Activated naive CD8-positive, alpha-beta T cell treated with anti-CD3 and anti-CD28 coated beads, Interleukin-2, amount 10 ng/mL, durations not matched to agents 7 days and 5 days (primary cell): ENCODE measurements at places on chromosomes 4 and X. TPM values are rescaled to one million over a fixed set of nuclear protein-coding genes. Genes with fewer than 3 reads are reported as not detected.

Gene FATE1
- not detected for total RNA-seq

Gene GYG2
- total RNA-seq, result not detected

Gene IL2RG
- total RNA-seq, result 395 TPM

Gene PRSS12
- not detected for total RNA-seq

Gene PHEX
- total RNA-seq, result 0.23 TPM

Gene MAGEA9B
- total RNA-seq, result not detected

Gene TSPAN7
- total RNA-seq, result not detected

DNA sequence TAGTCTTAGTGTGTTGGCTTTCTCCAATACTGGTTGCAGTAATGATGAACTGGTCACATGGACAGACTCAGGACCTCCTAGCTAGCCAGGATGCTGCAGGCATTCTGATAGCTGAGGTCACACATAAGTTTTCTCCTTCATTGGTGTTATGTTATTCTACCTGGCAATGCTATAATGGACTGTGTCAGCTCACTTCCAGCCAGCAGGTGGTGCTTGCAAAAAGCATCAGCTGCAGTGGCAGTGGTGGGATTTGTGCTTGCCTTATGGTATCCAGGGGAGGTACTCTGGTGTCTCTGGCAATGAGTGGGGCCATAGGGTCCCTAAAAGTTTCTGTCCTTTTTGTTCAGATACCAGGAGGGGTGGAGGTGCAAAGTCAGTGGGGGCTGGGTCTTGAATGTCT lies 33.6 kb downstream of the ZNF330 start:
- no peak for DNase-seq
- no peak overlapping the region for H3K27ac ChIP-seq
- H3K4me3 ChIP-seq, result no peak overlapping the region
- H3K27me3 ChIP-seq, result peaks cover 14% of the 10 kb centered on the region
- H3K36me3 ChIP-seq, result no peaks in the 10 kb centered on the region

DNA sequence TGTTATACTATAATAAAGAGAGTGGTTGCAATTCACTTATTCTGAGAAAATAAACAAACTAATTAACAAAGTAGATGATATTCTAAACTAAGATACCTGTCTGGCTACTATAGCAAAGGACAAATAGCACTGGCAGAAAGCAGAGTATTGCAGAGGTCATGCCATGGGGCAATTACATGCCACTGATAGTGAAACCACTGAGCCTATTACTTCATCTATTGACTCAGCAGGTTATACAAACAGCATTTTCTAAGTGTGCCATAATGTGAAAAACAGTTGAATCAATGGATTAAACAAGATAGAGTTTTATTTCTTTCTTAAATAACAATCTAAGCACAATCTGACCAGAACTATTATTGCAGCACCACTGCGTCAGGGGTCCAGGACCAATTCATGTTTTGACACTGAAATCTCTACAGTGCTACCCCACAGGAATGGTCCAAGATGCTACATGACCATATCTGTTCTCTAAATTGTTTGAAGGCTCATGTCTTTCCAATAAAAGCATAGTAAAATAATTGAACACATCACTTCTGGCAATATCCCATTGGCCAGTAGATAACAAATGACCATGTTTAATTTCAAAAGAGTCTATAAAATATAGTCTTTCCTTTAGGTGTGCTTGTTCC lies 389.5 kb upstream of the GRID2 start:
- H3K36me3 ChIP-seq, result no peaks in the 10 kb centered on the region
- H3K4me1 ChIP-seq, result no peaks in the 10 kb centered on the region
- no peak for DNase-seq
- no peak overlapping the region for H3K4me3 ChIP-seq
- no peak overlapping the region for H3K27ac ChIP-seq

DNA sequence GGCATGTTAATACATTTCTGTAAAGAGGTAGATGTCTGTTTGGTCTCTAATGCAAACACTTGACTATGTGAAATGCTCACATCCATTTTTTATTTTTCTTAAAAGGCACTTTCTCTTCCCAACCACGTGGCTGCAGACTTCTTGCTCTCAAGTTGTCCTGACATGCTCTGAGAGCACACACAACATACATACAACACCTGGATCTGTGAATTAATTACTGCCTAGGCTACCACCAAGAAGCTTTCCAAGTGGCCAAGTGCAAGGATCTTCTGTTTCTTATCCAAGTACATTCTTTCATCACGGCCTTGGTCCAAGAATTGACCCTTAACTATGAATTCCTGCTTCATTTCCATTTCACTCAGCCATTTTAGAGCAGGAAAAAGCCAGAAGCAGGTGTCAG lies 110.8 kb downstream of the SPRY1 start:
- no peak overlapping the region for H3K4me3 ChIP-seq
- H3K27me3 ChIP-seq, result peaks cover 6% of the 10 kb centered on the region
- no peak overlapping the region for H3K27ac ChIP-seq
- no peak for DNase-seq
- peaks cover 14% of the 10 kb centered on the region for H3K4me1 ChIP-seq

GRCh38 chr4:3445111-3445820 lies 3.5 kb downstream of the HGFAC start:
- DNase-seq, result no peak
- no peaks in the 10 kb centered on the region for H3K4me1 ChIP-seq
- H3K27me3 ChIP-seq, result no peaks in the 10 kb centered on the region
- no peaks in the 10 kb centered on the region for H3K36me3 ChIP-seq
- no peak overlapping the region for H3K4me3 ChIP-seq

GRCh38 chrX:54891573-54891972 lies 29.1 kb upstream of the TRO start:
- no peaks in the 10 kb centered on the region for H3K4me1 ChIP-seq
- DNase-seq, result no peak
- H3K27me3 ChIP-seq, result peaks cover 9% of the 10 kb centered on the region
- H3K36me3 ChIP-seq, result no peaks in the 10 kb centered on the region
- H3K27ac ChIP-seq, result no peak overlapping the region

GRCh38 chrX:73556159-73556558 lies 6.8 kb upstream of the CHIC1 start:
- no peaks in the 10 kb centered on the region for H3K36me3 ChIP-seq
- no peaks in the 10 kb centered on the region for H3K4me1 ChIP-seq
- no peak overlapping the region for H3K4me3 ChIP-seq
- no peak for DNase-seq
- H3K27ac ChIP-seq, result no peak overlapping the region
- H3K27me3 ChIP-seq, result no peaks in the 10 kb centered on the region

DNA sequence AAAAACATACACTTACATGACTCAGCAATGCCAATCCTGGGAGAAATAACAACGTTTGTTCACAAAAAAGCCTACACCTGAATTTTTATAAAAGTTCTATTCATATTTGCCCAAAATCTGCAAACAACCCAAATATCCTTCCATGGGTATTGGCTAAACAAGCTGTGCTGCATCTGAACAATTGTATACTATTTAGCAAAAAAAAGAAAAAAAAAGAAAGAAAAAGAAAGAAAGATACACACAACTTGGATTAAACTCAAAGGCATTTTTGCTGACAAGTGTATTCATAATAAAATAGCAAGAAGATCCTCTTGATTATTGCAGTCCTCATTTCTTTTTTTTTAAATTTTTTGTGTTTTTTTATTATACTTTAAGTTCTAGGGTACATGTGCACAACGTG lies 24.5 kb upstream of the MAGEA3 start:
- no peak overlapping the region for H3K27ac ChIP-seq
- no peak overlapping the region for H3K4me3 ChIP-seq
- no peaks in the 10 kb centered on the region for H3K4me1 ChIP-seq
- no peaks in the 10 kb centered on the region for H3K36me3 ChIP-seq
- DNase-seq, result no peak

DNA sequence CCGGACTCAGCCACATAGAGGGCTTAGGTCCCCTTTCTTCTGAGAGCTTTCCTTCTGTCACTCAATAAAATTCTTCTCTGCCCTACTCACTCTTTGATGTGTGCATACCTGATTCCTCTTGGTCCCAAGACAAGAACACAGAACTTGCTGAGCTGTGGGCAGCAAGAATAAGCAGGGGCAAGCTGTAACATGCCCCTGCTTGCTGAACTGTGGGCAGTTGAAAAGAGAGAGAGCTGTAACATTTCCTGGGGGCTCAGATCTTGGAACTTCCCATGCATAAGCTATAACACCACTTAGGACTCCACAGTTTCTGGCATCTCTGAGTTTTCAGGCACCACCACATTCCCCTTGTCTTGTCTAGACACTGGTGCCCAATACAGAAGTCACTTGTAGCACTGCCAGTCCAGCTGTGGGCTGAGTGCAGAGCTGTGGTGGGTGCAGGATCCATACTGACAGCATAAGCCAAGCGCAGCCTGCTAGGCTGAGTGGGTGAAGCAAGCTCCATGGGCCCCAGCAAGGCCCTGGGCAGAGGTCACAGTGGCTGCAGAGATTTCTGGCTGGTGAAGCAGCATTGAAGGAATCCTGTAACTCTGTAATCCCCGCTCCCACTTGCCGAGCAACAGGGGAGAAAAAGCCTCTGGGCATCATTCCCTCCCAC lies 241.2 kb downstream of the PCDH10 start:
- no peak for DNase-seq
- no peak overlapping the region for H3K4me3 ChIP-seq
- H3K36me3 ChIP-seq, result no peaks in the 10 kb centered on the region
- no peaks in the 10 kb centered on the region for H3K4me1 ChIP-seq
- H3K27me3 ChIP-seq, result no peaks in the 10 kb centered on the region

GRCh38 chr4:94715726-94716125 lies 42.0 kb upstream of the BMPR1B start:
- H3K4me1 ChIP-seq, result no peaks in the 10 kb centered on the region
- no peaks in the 10 kb centered on the region for H3K36me3 ChIP-seq
- DNase-seq, result no peak
- no peaks in the 10 kb centered on the region for H3K27me3 ChIP-seq

- no peaks in the 10 kb centered on the region for H3K4me1 ChIP-seq
- H3K27me3 ChIP-seq, result peaks cover 2% of the 10 kb centered on the region
- no peak overlapping the region for H3K4me3 ChIP-seq
- no peak overlapping the region for H3K27ac ChIP-seq
- H3K36me3 ChIP-seq, result no peaks in the 10 kb centered on the region
- DNase-seq, result peak; percentile 21
These were observed 97.6 kb upstream of the NKX1-1 start for GRCh38 chr4:1503583-1504471.

DNA sequence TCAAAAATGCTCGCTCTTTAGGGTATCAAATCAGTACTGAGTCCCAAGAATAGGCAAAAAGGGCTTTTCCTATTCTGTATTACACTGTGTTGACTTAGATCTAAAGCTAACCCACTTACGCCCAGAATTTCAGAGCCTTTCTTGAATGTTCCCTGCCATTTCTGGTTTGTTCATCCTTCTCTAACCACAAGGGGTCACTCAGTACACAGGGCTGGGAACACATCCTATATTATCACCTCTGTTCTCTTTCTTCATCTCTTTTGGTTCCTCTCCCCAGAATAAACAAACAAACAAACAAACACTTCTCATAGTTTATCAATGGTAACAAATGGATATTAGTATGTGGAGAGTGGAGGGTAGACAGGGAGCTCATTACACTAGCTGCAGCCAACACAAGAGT lies 25.5 kb upstream of the MORC4 start:
- no peak overlapping the region for H3K4me3 ChIP-seq
- no peaks in the 10 kb centered on the region for H3K36me3 ChIP-seq
- H3K27me3 ChIP-seq, result no peaks in the 10 kb centered on the region
- no peaks in the 10 kb centered on the region for H3K4me1 ChIP-seq
- no peak overlapping the region for H3K27ac ChIP-seq

- no peak overlapping the region for H3K27ac ChIP-seq
- H3K36me3 ChIP-seq, result no peaks in the 10 kb centered on the region
- no peaks in the 10 kb centered on the region for H3K27me3 ChIP-seq
These were observed 125.1 kb upstream of the PSAPL1 start for GRCh38 chr4:7559741-7560395.

DNA sequence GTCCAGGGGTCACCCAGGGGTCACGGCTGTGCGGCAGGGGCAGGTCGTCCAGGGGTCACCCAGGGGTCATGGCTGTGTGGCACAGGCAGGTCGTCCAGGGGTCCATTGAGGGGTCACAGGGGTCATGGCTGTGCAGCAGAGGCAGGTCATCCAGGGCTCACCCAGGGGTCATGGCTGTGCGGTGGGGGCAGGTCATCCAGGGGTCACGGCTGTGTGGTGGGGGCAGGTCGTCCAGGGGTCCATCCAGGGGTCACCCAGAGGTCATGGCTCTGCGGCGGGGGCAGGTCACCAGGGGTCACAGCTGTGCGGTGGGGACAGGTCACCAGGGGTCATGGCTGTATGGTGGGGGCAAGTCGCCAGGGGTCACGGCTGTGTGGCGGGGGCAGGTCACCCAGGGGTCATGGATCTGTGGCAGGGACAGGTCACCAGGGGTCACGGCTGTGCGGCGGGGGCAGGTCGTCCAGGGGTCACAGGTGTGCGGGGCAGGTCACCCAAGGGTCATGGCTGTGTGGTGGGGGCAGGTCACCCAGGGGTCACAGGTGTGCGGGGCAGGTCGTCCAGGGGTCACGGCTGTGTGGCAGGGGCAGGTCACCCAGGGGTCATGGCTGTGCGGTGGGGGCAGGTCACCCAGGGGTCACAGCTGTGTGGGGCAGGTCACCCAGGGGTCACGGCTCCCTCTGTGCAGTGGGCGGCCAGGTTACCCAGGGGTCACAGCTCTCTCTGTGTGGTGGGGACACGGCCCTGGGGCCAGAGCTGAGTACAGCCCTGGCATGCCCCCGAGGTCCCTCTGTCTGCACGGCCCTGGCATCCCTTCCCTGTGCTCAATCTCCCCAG lies 16.0 kb downstream of the ATP5ME start:
- DNase-seq, result no peak
- H3K27me3 ChIP-seq, result no peaks in the 10 kb centered on the region
- peaks cover 18% of the 10 kb centered on the region for H3K36me3 ChIP-seq
- no peak overlapping the region for H3K4me3 ChIP-seq

- no peak overlapping the region for H3K4me3 ChIP-seq
- H3K36me3 ChIP-seq, result no peaks in the 10 kb centered on the region
- no peaks in the 10 kb centered on the region for H3K27me3 ChIP-seq
- H3K27ac ChIP-seq, result no peak overlapping the region
These were observed 56.4 kb upstream of the SLIT2 start for GRCh38 chr4:20195071-20195885.

GRCh38 chr4:24321616-24322015 lies 262.7 kb downstream of the DHX15 start:
- no peak overlapping the region for H3K27ac ChIP-seq
- no peaks in the 10 kb centered on the region for H3K4me1 ChIP-seq
- peaks cover 5% of the 10 kb centered on the region for H3K27me3 ChIP-seq
- no peaks in the 10 kb centered on the region for H3K36me3 ChIP-seq
- DNase-seq, result no peak
- H3K4me3 ChIP-seq, result no peak overlapping the region

DNA sequence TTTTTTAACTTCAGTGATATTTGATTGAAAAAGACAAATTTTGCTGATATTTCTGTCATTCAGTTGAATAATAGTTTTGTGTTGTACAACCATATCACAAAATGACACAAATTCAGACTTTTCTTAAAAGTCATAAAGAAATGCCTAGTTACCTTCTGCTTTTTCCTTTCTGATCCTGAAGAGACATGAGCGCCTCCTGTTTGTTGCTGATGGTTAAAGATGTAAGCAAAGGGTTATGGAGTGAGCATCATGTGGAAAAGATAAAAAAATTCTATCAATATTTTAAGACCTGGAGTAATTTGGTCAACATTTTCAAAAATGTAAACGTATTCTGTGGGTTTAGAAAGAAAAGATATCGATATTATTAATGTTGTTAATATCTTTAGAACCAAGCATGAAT lies 669.9 kb upstream of the NR3C2 start:
- H3K36me3 ChIP-seq, result no peaks in the 10 kb centered on the region
- no peak overlapping the region for H3K4me3 ChIP-seq
- H3K27ac ChIP-seq, result no peak overlapping the region
- H3K4me1 ChIP-seq, result no peaks in the 10 kb centered on the region
- H3K27me3 ChIP-seq, result no peaks in the 10 kb centered on the region

- no peaks in the 10 kb centered on the region for H3K36me3 ChIP-seq
- no peak overlapping the region for H3K4me3 ChIP-seq
- DNase-seq, result no peak
- peaks cover 4% of the 10 kb centered on the region for H3K27me3 ChIP-seq
- no peak overlapping the region for H3K27ac ChIP-seq
- no peaks in the 10 kb centered on the region for H3K4me1 ChIP-seq
These were observed 97.8 kb downstream of the PPP2R2C start for GRCh38 chr4:6374575-6374974.
